ENCODE measurements at places on chromosomes 2 and 18.

DNA sequence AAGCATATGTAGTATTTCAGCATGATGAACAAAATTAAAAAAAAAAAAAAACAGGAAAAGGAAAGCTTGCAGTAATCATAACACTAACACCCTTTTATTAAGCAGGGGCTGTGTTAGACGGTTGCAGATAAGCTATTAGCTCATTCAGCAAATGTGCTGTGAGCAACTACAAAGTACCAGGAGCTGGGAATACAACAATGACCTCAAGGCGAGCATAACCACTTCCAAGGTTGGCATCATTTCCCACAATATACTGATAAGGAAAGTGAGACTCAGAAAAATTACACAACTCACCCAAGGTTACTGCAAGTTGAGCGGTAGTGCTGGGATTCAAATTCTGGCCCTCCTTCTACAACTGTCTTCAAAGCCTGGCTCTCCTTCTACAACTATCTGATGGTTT lies 38.2 kb upstream of the ACTR3 start:
- no peak for DNase-seq

- no peak for DNase-seq
These were observed 443.4 kb downstream of the NYAP2 start for GRCh38 chr2:225842939-225843338.

- DNase-seq: no peak
These were observed 304.2 kb downstream of the CYP26B1 start for GRCh38 chr2:71843391-71843850.

GRCh38 chr2:88303865-88304264 lies 133.7 kb downstream of the THNSL2 start:
- no peak for DNase-seq

GRCh38 chr2:120959426-120959825 lies 223.8 kb downstream of the GLI2 start:
- DNase-seq: no peak

GRCh38 chr18:24567199-24567598 lies 106.8 kb downstream of the HRH4 start:
- no peak for DNase-seq

DNA sequence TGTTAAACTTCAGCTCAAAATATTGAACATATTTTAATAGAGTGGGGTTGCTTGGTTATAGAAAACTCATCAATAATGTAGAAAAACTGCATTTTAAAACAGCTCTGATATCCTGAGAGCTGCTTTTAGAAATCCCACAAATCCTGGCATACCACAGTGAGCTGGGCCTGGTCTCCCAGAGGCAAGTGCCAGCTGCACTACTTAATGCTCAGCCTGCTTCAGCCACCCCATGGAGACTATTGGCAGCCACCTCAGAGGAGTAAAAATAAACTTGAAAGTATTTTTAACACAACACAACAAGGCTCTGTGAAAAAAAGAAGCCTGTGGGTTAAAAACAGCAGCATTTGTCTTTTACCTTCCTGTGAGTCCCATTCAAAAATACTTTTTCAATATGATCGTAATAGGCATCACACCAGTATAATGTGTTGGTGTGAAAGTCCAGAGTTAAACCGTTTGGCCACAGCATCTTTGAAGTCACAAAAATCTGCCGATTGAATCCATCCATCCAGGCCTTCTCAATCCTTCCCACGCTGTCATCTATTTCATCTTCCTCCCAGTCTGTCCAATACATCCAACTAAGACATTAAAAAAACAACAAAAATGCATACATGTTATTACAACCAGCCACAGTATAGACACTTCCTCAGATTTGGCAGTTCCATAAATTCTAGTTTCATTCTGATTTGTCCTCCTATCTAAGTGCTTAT lies 1115.3 kb downstream of the LRP1B start:
- DNase-seq: no peak

DNA sequence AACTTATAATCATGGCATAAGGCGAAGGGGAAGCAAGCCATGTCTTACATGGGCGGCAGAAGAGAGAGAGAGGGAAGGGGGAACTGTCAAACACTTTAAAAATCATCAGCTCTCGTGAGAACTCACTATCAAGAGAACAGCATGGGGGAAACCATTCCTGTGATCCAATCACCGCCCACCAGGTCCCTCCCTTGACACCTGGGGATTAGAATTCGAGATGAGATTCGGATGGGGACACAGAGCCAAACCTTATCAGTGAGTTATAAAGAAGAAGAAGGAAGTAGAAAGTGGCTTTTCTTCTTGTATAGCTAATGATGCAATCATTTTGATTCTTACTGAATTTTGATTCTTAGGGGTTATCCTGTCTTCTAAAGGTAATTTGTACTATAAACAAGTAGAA lies 51.4 kb downstream of the SMCHD1 start:
- no peak for DNase-seq

DNA sequence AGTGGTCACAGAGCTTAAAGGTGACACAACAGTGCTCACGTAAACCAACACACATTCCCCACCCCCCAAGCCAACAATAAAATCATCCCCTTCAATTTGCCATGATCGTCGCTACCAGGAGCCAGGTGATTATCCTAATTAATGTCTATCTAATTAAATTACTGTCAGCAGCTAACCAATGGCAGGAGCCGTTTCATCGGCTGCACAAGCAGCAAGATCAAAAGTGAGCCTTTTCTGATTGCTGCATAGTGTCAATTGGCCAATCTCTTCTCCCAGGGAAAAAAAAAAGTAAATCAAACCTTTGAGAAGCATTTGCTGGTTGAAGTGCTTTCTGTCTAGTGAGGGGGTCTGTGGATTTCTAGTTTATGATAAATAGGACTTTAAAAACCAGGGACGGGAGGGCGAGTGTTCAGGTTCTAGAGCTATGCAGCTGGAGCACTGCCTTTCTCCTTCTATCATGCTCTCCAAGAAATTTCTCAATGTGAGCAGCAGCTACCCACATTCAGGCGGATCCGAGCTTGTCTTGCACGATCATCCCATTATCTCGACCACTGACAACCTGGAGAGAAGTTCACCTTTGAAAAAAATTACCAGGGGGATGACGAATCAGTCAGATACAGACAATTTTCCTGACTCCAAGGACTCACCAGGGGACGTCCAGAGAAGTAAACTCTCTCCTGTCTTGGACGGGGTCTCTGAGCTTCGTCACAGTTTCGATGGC lies at the start of gene TBR1:
Gene TBR1, plus strand, starts transcription at position 311 of the 721 bp plus-strand sequence. Its CDS starts 114 bp downstream, at position 425.
- DNase-seq: no peak

DNA sequence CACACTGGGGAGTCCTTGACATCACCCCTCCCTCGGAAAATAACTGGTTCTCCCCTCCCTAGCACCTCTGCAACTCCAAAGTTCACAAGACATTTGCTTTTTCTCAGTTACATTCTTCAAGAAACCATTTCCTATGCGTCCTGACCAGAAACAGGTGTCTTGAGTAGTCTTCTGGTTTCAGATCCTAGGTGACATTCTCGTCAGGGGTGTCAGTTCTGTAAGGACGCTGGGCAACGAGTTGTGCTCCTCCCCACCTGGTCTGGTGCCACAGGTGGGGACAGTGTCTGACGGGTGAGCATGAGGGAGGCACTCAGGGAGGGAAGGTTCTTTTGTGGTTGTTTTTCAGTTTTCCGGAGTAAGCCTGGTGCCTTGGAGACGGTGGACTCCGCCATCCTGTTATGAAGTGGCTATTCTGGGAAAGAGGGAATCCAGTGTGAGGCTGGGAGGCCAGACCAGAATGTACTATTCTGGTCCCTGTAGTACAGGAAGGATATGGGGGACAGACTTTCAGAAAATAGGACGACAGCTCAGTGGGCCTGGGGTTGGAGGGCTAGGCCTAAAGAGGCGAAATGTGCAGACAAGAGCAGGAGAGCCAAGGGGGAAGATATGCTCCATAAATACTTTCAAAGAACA lies 50.6 kb downstream of the EPAS1 start:
- DNase-seq: no peak

DNA sequence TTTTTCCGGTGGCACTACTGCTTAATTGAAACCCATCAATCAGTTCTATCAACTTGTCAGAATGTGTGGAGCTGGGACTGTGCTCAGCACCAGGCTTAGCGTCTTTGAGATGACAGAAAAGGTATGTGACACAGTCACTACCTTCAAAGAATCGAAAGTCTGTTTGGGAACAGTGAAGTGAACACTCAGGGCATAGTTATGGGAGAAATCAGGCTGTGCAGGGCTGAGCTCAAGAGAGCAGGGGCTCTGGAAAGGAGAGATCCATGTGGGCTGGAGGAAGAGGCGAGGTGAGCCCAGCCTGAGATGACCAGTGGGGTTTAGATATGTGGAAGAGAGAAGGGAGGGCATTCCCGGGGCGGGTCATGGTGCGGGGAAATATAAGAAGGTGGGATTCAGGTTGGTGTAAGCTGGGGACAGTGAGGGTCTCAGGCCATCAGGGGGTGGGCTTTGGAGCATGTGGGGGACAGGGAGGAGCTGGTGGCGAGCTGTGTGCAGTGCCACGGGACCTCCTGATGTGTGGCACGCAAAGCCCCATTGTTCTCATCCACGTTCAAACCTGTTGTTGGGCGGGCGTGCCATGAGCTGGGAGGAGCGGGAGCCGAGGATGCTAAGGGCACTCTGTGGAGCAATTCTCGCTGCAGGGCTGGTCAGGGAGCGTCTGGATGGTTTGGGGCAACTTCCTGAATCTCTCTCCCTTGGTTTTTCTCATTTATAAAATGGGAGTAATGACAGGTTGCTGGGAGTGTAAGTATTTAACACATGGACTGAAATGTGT lies 72.5 kb downstream of the VAPA start:
- DNase-seq: no peak

GRCh38 chr2:10271509-10271908 lies 31.2 kb upstream of the HPCAL1 start:
- no peak for DNase-seq

GRCh38 chr18:12777500-12777944 lies 74.7 kb downstream of the PSMG2 start:
- DNase-seq: no peak

DNA sequence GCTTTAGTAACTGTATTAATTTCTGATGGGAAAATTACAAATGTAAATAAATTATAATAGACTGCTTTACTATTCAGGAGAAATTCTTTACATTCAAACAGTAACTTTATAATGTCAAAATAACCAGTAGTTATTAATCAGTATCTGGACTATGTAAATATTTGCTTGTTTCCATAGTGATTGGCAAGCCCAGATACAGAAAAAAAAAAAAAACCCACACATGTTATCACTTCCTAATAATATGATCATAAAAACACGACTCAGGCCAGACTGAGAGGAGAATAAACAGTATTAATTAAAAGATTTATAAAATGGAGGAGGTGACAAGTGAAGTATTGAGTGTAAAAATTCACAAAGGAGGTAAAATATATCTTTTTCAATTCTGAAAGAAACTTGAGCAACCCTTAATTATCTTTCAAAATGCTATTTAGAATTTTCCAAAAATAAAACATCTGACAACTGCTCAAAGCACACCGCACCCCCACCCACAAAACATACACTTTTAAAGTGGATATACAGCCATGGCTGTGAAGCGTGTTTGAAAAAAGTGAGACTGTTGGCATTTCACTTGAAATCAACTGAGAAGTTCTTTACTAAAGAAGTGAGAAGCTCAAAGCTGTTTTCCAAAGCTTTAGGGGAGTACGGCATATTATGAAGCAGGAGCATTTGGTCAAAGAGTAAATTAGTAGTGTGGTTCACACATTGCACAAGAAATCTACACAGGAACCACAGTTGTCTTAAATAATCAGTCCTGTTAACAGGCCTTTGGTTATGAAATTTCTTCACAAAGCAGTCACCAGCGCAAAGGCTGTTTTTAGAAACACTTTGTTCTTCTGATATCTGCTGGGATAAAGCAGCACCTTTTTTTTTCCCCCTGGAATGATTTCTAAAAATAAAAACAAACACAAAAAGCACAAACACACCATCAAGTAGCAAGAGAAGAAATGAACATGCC lies 475.8 kb downstream of the TXNL1 start:
- DNase-seq: no peak

- no peak for DNase-seq
These were observed 41.6 kb downstream of the ANKRD44 start for GRCh38 chr2:197268786-197269584.

- no peak for DNase-seq
These were observed 54.7 kb upstream of the KIDINS220 start for GRCh38 chr2:8892111-8892510.

- DNase-seq: no peak
These were observed 178.1 kb downstream of the BARD1 start for GRCh38 chr2:214631406-214631805.

GRCh38 chr2:5751873-5752482 lies 59.8 kb downstream of the SOX11 start:
- DNase-seq: no peak

DNA sequence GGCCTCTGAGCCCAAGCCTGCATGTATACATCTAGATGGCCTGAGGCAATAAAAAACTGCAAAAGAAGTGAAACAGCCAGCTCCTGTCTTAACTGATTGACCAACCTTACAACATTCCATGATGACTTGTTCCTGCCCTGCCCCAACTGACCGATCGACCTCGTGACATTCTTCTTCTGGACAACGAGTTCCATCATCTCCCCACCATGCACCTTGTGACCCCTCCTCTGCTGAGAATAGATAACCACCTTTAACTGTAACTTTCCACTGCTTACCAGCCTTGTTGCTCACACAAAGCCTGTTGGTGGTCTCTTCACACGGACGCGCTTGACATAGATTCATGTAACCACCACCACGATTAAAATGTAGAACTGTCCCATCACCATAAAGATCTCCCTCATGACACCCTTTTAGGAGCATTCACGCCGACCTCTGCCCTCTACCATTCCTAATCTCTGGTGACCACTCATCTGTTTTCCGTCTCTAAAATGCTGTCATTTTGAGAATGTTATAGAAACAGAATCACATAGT lies 120.1 kb upstream of the REV1 start:
- DNase-seq: no peak

- no peak for DNase-seq
These were observed 25.7 kb upstream of the ACAA2 start for GRCh38 chr18:49839012-49839411.

DNA sequence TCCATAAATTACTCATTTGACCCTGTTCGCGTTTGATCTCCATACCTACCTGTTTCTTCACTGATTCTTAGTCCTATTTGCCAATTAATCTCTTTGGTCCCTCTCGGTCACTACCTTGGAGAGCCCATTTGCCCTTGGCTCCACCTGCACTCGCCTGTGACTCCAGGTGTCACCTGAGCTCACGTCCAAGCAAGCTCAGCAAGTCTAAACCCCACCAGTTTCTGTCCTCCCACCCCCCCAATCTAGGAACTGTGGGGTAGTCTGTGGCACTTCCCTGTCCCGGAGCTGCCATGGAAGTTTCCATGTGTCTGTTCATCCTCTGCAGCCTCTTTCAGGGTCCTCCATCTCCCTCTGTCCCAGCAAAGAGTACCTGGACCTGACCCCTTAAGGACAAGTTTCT lies 68.1 kb upstream of the BCL2L11 start:
- DNase-seq: no peak

DNA sequence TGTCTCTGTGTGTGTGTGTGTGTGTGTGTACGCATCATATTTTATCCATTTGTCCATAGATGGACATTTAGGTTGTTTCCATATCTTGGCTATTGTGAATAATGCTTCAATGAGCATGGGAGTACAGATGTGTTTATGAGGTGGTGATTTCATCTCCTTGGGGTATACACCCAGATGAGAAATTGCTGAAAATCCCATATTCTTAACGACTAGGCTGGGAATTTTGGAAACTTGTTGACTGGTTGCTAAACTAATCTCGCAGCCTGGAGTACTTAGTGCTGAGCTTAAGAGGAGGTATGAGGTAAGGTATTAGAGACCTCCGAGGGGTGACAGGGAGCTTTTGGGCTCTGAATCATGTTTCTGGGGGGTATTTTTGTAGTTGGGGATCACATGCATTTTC lies 66.0 kb upstream of the SPRED2 start:
- no peak for DNase-seq

- DNase-seq: no peak
These were observed 77.2 kb downstream of the NAT8 start for GRCh38 chr2:73564986-73565385.

Data from NCI-H187 (cell line).